ENCODE measurements at places on chromosomes 4 and X.

GRCh38 chrX:107716118-107716684 lies 59.4 kb downstream of the TSC22D3 start:
- DNase-seq = no peak

DNA sequence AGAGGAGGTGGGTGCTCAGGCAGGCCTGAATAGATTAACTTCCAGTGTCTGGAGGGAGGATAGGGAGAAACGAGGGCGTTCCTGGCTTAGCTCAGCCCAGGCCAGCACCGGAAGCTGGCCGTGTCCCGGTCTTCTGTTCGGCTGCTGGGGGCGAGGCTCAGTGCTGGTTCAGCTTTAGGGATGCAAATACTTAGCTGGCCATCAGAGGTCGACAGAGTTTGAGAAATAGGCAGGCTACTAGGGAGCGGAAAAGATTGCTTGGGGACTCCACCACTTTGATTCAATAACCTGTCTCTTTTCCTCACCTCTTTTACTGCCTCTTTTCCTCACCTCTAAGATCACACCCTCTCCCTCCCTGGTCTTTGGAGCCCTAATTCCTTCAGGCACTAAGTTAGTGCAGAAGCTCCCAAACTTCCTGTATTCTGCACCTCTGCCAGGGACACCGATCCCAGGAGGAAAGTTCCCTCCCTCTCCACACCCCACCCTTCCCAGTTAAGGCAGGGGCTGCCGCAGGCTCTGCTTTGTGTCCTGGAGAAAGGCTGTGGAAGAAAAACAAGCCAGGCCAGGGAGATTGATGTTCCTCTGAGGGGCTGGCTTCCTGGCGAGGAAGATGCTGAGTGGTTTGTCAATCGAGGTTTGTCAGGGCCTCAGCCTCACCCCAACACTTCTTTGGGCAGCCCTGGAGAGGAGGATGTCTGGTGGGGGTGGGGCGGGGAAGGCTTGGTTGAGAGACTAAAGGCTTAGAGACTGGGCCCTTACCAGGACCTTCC lies 6.0 kb upstream of the EFNB1 start:
- DNase-seq = no peak

- no peak for DNase-seq
These were observed 799.5 kb downstream of the RPA4 start for GRCh38 chrX:97682991-97683840.

- no peak for DNase-seq
These were observed 1782.4 kb upstream of the PCDH10 start for GRCh38 chr4:131366714-131367113.

GRCh38 chrX:3119376-3119775 lies 78.1 kb downstream of the ARSF start:
- no peak for DNase-seq

DNA sequence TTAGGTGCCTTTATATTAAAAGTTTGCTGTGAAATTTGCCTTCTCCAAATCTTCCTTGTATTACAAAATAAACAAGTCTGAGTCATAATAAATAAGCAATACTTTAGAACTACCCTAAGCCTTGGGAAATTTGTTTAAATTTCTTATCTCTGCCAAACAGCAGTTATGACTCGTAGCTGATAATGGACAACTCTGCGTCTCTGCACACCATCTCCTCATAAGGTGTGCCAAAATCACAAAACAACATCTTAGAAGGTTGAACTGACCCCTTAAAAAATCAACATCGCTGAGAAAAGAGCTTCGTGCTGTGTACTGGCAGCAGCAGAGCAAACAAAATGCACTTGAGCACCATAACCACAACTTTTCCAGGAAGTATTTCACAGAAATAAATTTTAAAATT lies 22.0 kb downstream of the OR13H1 start:
- DNase-seq = no peak

DNA sequence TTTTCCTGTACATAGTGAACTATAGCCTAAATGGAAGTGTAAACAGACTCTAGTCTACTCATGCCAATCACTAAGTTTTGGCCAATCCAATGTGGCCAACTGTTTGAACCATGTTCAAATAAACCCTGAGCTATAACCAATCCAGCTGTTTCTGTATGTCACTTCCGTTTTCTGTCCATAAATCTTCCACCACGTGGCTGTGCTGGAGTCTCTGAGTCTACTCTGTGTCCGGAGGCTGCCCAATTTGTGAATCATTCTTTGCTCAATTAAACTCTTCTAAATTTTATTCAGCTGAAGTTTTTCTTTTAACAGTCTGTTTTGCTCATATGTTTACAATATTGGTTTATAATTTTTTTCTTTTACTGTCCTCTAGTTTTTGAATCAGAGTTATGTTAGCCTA lies 112.3 kb upstream of the BANK1 start:
- no peak for DNase-seq

Measured in stimulated activated naive CD4-positive, alpha-beta T cell (primary cell).